ENCODE measurements at places on chromosomes 7 and 10. TPM values are rescaled to one million over a fixed set of nuclear protein-coding genes. Genes with fewer than 3 reads are reported as not detected.

Gene MUC3A
- 2.4 TPM for total RNA-seq

Gene AKR1C4
- not detected for total RNA-seq

Gene CALHM3
- not detected for total RNA-seq

DNA sequence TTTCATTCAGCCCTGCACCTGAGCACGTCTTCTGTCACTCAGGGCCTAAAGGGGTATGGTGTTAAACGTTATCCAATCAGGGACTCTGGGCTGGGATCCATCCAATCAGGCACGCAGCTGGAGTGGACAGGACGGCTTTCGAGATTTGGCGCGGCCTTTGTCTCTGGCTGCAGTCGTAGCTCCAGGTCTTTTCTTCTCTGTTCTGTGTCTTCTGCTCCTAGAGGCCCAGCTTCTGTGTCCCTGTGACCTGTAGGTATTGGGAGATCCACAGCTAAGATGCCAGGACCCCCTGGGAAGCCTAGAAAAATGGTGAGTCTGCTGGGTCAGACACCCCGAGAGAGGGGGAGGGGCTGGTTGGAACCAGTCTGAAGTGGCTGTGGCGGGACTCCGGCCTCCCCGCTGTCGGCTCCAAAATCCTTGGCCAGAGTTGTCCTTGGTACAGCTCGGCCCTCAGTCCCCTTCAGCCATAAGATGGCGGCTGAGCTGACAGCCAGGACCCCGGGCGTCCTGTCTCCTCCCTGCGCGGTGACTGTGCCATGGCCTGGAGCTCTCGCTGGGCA, 11.7 kb upstream of the ZNF680 start:
- DNase-seq = no peak

- DNase-seq = no peak
These were observed 214.8 kb upstream of the ADO start for GRCh38 chr10:62589689-62590088.

- no peak for DNase-seq
These were observed 62.2 kb upstream of the ECHDC3 start for GRCh38 chr10:11679946-11680345.

GRCh38 chr10:18298256-18298655, 158.0 kb downstream of the CACNB2 start:
- no peak for DNase-seq

- DNase-seq = peak; percentile 46
These were observed 1.3 kb downstream of the EGR2 start for GRCh38 chr10:62814756-62815380.

GRCh38 chr10:36888925-36889573, 236.3 kb upstream of the ANKRD30A start:
- no peak for DNase-seq
